CD8-positive, alpha-beta memory T cell (primary cell): ENCODE measurements at places on chromosomes 4 and X.

DNA sequence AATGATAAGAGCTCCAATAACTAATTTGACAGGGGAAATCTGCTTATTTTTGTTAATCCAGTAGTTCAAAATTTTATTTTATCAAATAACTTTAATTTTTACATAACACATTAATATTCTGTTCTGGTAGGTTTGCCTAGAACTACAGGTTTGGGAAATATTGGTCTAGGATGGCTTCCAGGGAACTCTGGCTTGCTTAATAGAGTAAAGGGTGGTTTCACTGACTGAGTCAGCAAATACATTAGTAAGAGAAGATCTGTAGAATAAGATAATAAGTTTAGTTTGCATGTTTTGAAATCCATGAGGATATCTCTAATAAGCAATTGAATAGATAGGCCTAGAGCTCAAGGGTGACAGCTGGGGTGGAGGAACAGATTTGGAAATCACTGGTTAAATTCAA lies 500.7 kb downstream of the ZNF674 start:
- H3K27me3 ChIP-seq, result no peaks in the 10 kb centered on the region
- H3K36me3 ChIP-seq, result no peaks in the 10 kb centered on the region
- H3K4me1 ChIP-seq, result no peaks in the 10 kb centered on the region
- DNase-seq, result no peak
- H3K27ac ChIP-seq, result no peak overlapping the region

DNA sequence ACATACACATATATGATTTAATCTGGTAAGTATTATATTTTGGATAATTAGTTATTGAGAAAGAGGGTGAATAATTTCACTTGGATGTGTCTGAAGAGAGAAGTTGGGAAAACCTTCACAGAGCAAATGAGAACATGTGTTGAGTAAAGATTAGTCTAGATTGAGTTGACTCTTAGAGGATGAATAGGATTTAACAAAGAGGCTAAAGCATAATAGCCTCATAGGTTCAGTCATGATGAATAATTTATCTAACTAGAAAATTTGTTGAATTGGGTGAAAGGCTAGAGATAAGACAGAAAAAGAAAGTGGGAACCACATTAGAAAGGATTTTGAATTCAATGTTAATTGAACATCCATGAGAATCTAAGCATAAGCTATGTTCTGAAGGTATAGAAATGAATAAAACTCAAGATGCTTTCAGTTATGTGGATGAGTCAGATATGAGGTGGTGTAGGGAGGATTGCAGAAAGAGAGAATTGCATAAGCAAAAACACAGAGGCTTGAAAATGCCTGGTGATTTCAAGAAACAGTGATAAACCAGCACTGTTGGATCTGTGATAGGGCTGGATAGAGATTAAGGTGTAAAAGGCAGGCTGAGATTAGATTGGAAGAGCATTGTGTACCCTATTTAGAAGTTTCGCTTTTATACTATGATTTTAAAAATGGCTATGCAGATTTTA lies 207.6 kb upstream of the NR3C2 start:
- no peaks in the 10 kb centered on the region for H3K27me3 ChIP-seq
- H3K36me3 ChIP-seq, result no peaks in the 10 kb centered on the region
- no peak overlapping the region for H3K27ac ChIP-seq
- no peak for DNase-seq
- H3K4me3 ChIP-seq, result no peak overlapping the region

GRCh38 chrX:132004728-132005127 lies 18.4 kb upstream of the STK26 start:
- H3K36me3 ChIP-seq, result no peaks in the 10 kb centered on the region
- H3K4me1 ChIP-seq, result peaks cover 11% of the 10 kb centered on the region
- DNase-seq, result no peak

DNA sequence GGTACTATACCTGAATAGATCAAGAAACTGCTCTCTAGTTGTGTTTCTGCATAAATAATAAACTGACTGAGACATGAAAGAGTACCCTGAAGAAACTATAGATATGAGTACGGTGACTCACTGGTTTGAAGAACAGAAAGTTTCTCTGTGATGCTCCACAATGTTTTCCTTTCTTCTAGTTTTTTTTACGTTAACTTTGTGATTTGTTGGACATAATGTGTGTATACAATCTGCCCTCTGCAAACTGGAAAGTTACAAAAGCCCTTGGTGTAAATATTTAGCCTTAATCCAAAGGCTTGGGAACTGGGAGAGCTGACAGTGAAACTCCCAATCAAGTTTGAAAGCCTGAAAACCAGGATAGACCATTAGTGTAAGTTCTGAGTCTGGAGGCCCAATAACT lies 31.6 kb upstream of the PAPSS1 start:
- H3K4me3 ChIP-seq, result no peak overlapping the region
- H3K4me1 ChIP-seq, result no peaks in the 10 kb centered on the region
- DNase-seq, result no peak
- H3K27me3 ChIP-seq, result no peaks in the 10 kb centered on the region
- H3K36me3 ChIP-seq, result no peaks in the 10 kb centered on the region

DNA sequence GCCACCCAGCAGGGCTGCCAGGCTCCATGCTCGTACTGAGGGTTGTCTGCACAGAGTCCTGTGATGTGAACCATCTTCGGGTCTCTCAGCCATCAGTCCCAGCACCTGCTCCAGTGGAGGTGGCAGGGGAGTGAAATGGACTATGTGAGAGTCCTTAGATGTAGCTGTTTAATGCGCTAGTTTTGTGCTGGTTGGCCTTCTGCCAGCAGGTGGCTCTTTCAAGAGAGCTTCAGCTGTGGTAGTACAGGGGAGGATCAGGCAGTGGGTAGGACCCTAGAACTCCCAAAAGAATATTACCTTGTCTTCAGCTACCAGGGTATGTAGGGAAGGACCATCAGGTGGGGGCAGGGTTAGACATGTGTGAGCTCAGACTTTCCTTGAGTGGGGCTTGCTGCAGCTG lies 1066.0 kb downstream of the GLUD2 start:
- no peak for DNase-seq
- H3K27ac ChIP-seq, result no peak overlapping the region
- no peaks in the 10 kb centered on the region for H3K36me3 ChIP-seq
- no peak overlapping the region for H3K4me3 ChIP-seq
- no peaks in the 10 kb centered on the region for H3K27me3 ChIP-seq

GRCh38 chr4:86500527-86500926 lies 93.6 kb upstream of the PTPN13 start:
- H3K27me3 ChIP-seq, result no peaks in the 10 kb centered on the region
- DNase-seq, result no peak
- H3K4me3 ChIP-seq, result no peak overlapping the region
- H3K36me3 ChIP-seq, result no peaks in the 10 kb centered on the region
- H3K4me1 ChIP-seq, result no peaks in the 10 kb centered on the region
- no peak overlapping the region for H3K27ac ChIP-seq

DNA sequence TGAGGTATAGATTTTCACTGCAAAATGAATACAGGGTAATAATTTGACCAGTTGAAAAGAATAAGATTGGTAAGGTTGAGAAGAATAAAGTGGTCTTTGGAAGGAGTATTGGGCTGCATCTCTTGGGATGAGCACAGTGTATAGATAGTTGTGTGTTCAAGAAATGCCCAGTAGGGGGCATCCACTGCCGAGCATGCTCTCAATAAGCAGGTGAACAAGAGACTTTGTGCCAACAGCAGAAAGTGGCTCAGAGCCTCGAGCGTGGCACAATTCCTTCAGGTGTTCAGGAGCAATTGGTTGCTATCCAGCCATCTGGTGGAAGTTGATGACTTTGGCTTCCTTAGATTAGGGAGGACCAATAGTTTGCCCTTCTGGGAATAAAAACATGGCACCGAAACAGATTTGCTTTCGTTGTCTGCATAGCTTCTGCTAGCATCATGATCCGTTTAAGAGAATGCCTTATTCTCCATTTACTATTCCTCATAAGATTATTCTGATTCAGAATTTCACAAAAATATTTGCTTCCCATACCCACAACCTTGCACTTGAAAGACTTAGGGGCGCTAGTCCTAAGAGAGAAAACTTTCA lies 258.1 kb upstream of the NEIL3 start:
- no peak overlapping the region for H3K4me3 ChIP-seq
- H3K36me3 ChIP-seq, result no peaks in the 10 kb centered on the region
- no peaks in the 10 kb centered on the region for H3K27me3 ChIP-seq
- no peak for DNase-seq

DNA sequence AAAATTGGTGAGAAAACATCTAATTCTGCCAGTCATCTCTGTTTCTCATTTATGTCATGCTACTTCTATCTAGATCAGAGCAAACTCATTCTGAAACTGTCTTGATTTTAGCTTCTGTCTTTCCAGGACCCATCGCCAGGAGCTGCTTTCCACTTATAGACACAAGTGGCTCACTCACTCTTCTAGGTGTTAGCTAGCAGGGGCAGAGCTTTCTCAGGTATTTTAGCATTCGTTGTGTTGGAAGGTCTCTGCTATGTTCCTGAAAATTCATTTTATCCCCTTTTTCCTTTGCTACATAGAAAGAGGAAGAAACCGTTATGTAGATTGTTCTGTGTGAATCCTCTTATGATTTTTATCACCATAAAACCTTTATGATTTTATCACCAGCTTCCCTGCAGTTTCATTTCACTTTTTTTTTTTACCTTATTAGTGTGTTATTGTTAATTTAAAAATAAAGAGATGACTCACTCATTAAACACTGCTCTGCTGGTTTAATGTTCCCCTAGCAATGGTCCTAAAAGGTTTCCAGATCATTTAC lies 246.6 kb upstream of the AADAT start:
- no peak for DNase-seq
- H3K27ac ChIP-seq, result no peak overlapping the region
- H3K4me3 ChIP-seq, result no peak overlapping the region
- H3K36me3 ChIP-seq, result no peaks in the 10 kb centered on the region
- H3K27me3 ChIP-seq, result no peaks in the 10 kb centered on the region
